ENCODE measurements at places on chromosomes 12 and 14. TPM values are rescaled to one million over a fixed set of nuclear protein-coding genes. Genes with fewer than 3 reads are reported as not detected.

DNA sequence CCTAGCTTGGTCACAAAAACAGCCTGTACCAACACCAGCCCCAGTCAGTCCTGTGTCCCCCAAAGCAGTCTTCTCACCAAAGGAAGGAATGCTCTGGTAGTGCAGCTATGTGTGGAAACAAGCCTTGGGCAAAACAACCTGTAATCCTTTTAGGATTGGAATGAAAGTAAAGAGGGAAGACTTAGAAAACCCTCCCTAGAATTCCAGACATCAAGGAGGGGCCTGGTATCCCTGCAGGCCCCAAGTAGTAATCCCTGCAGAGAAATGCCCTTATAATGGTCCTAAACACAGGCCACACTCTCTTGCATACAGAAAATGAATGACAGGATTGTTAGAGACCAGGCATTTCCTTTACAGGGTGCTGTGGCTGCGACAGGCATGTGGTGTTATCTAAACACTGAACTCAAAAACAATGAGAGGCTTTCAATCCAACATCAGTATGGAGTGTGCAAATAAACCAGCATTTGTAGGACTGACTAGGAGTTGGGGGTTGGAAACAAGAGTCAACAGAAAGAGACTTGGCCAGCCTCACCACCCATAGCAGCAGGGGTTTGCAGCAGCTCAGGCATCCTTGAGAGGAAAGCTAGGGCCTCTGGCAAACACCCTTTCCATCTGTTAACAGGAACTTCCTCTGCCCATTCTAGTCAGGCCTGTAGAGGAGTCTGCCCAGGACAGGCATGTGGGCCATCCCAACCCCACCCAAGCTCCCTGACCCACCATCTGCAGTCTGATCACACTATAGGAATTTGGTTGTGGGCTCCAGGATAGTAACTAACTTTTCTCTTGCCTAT, 59.1 kb downstream of the DCAF5 start:
- no peak overlapping the region for H3K27ac ChIP-seq
- no peaks in the 10 kb centered on the region for H3K27me3 ChIP-seq
- H3K36me3 ChIP-seq = no peaks in the 10 kb centered on the region
- peak; percentile 13 for DNase-seq

DNA sequence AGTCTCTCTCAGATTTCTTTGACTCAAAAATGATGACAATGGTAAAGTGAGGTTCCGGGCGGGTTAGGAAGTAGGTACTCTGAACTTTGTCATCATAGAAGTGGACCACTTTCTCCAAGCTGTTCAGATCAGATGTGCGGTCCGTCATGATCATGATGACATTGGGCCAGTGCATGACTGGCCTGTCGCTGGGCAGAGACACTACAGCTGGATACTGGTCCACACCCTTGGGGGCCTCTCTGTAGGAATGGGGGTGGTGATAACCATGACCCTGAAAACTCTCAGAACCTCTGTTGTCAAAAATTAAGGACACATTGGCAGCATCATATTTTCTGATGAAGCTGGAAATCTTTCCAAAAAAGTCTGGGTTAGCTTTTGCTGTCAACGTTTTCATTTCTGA, 28.2 kb downstream of the KICS2 start:
- H3K4me1 ChIP-seq = no peaks in the 10 kb centered on the region
- no peak overlapping the region for H3K27ac ChIP-seq
- H3K27me3 ChIP-seq = no peaks in the 10 kb centered on the region
- H3K4me3 ChIP-seq = no peak overlapping the region
- DNase-seq = no peak

DNA sequence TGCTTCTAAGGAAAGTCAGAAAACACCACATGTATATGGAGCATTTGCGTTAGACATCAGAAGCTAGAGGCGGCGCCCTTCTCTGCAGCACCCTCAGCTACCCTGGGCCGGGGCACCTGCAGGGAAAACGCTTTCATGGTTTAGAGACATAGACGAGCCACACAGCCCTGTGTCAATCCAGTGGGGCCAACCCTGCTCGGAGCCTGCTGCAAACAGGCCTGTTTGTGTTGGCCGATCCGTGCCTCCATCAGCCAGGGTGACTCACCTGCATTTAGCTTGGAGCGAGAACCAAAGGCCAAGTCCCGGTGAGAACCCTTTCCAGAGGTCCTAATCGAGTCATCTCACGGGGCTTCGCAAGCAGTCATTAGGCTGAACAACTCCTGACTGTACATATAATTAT, 19.5 kb upstream of the FZD10 start:
- H3K27me3 ChIP-seq = no peaks in the 10 kb centered on the region
- no peaks in the 10 kb centered on the region for H3K36me3 ChIP-seq
- no peak overlapping the region for H3K4me3 ChIP-seq
- DNase-seq = no peak

DNA sequence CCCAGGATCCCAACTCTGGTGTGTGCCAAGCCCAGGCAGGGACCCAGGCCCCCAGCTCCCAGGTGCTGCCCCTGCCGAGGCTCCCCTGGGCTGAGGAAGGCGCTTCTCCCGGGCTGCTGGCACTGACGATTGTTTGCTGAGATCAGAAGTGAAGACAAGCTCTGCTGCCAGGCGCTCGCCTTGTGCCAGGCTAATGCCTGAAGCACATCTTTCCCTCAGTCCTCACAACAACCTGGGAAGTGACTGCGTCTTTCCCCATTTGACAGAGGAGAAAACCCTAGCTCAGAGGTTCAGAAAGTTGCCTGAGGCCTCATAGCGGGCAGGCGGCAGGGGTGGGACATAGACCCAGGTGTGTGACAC, 36.8 kb downstream of the ANKRD9 start:
- no peaks in the 10 kb centered on the region for H3K36me3 ChIP-seq
- no peak for DNase-seq

DNA sequence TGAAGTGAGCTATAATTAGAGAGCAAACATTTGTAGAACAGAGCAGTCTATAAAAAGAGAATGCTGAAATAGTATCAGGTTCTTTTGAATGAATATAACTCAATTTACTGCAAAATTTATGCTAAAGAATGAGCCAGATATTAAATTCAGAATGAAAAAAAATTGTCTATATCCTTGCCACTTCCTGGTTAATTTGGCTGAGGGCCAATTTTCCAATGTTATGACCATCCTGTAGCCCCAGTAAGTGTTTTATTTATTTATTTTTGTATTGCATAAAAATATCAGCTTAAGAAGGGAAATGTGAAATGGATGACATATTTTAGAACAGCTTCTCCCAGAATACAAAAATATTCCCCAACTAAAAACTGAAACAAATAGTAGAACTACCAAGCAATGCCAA, 263.4 kb downstream of the SOX5 start:
- no peak overlapping the region for H3K4me3 ChIP-seq
- H3K27me3 ChIP-seq = no peaks in the 10 kb centered on the region
- no peak overlapping the region for H3K27ac ChIP-seq
- no peak for DNase-seq

DNA sequence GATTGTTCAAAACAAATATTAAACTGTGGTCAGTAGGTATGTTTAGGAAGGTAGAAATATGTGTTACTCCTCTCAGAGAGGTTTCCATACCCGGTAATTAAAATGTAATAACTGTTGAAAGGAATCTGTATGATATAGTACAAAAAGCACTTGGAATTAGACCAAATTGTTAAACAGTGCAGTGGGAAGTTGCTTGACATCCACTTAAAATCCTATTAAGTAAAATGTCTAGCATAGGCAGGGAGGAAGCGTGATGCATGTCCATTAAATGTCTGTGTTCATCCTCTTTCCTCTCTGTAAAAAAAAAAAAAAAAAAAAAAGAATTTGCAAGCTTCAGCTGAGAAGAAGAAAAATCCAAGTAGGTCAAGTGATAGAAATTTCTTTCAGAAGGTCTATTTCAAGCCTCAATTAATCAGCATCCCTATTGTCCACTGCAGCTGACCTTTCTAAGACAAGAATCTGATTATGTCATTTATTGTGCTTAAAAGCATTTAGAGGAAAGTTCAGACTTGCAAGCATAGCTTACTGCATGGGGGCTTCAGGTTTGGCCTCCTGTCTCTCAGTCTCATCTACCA, 265.6 kb upstream of the RGS6 start:
- H3K27ac ChIP-seq = no peak overlapping the region
- H3K4me1 ChIP-seq = peaks cover under 1% of the 10 kb centered on the region
- DNase-seq = no peak
- H3K36me3 ChIP-seq = no peaks in the 10 kb centered on the region
- no peaks in the 10 kb centered on the region for H3K27me3 ChIP-seq

DNA sequence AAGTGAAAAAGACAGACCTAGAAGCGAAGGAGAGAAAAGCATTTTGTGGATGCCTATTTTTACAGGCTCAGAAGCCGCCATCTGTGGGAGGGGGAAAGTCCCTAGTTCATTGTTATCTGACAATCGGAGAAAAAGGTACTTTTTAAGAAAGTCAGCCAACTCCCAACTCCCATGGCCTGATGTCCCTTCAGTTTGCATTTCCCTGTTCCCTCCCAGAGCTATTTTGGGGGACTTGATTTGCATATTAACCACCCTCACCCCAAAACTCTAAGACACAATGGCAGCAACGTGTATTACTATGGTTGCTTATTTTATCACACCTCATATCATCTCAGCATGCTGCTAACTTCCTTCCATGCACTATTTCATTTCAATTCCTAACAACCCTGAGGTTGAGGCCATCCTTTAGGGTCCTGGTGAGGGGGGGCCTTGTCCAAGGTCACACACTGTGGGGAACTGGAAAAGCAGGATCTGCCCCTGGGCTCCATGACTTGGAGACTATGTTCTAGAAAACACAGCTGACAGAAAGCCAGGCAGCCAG, 18.7 kb downstream of the HVCN1 start:
- H3K27ac ChIP-seq = no peak overlapping the region
- peaks cover 4% of the 10 kb centered on the region for H3K4me1 ChIP-seq
- no peak overlapping the region for H3K4me3 ChIP-seq
- no peaks in the 10 kb centered on the region for H3K27me3 ChIP-seq
- no peak for DNase-seq

- H3K4me3 ChIP-seq = peak overlapping the region; percentile 47
- H3K27ac ChIP-seq = no peak overlapping the region
- H3K27me3 ChIP-seq = peaks cover 100% of the 10 kb centered on the region
- H3K36me3 ChIP-seq = no peaks in the 10 kb centered on the region
- peak; percentile 46 for DNase-seq
Measured at GRCh38 chr14:36514278-36515104, 5.5 kb downstream of the NKX2-1 start.

Gene RGS6
- 0.83 TPM for total RNA-seq

Gene FBLN5
- total RNA-seq = 4.9 TPM

Gene GCH1
- 15.0 TPM for total RNA-seq

Gene NRXN3
- 1.6 TPM for total RNA-seq

Gene SIX6
- not detected for total RNA-seq

Gene TAS2R20
- 3.9 TPM for total RNA-seq
